Activated CD4-positive, alpha-beta T cell treated with anti-CD3 and anti-CD28 coated beads, Interleukin-2, amount 10 ng/mL, durations not matched to agents 24 days and 14 days (primary cell): ENCODE measurements at places on chromosomes 6 and 20. TPM values are rescaled to one million over a fixed set of nuclear protein-coding genes. Genes with fewer than 3 reads are reported as not detected.

The DNMT3B gene
- 1.1 and 1.3 TPM in 2 replicates for total RNA-seq

DNA sequence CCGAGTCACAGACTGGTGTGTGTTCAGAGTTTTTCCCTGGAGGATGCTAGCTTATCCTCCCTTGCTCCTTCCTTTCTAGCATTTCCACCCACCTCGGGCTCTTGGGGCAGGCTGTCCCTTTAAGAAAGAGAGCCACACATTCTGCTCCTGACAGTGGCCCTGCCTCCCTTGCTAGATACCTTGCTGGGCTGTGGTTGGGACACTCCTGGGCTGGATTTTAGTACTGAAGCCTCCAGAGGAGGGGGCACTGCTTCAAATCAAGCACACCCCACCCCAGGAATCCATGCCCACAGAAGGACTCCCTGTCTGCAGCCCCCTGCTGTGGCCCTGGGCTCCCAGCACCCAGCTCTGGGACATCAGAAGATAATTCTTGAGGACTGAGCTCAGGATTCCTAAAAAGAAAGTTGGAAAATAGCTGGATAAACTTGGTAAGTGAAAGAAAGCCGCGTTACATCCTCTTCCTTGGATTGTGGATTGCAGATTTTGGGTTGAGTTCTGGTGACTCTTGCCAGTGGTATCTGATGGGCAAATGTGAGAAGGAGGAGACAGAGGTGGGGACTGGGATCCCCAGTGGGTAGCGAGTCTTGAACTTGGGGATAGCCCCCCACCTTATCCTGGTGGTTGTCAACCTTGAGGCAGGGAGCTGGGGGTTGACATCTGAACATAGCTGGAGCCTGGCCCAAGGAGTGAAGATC is 29.0 kb downstream of the DAAM2 start:
- no peak for DNase-seq
- no peak overlapping the region for H3K27ac ChIP-seq
- H3K36me3 ChIP-seq = no peaks in the 10 kb centered on the region
- no peaks in the 10 kb centered on the region for H3K4me1 ChIP-seq
- H3K4me3 ChIP-seq = no peak overlapping the region

DNA sequence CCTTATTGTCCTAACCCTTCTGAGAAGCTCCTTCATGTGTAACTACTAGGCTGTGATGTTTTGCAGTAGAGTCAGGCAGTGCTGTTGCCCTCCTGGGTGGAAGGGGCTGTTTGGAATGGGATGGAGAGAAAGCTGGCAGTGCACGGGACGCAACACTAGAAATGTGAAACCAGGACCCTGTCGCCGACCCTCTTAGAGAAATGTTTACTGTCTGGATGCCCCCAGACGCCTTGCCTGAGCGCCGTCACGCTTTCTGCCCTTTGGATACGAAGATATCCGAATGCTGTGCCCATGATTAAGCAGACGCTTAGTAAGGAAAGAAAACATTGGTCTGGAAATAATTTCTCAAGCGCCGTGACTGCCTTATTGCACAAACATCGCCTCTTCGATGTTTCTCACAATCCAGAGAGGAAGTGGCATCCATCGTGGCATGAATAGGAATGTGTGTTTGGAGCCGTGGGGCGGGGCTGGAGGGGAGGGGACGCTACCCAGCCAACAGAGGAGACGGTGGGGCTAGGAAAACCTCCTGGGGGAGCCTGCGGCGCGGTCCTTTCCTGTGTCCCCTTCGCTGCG is 661 bp upstream of the PPP1R14C start:
- H3K4me3 ChIP-seq = peak overlapping the region; percentile 62
- H3K4me1 ChIP-seq = peaks cover 6% of the 10 kb centered on the region
- DNase-seq = no peak

The C6orf132 gene
- 0.21 and 0.40 TPM in 2 replicates for total RNA-seq

GRCh38 chr6:8082954-8083858 is 19.0 kb upstream of the BLOC1S5 start:
- no peak overlapping the region for H3K4me3 ChIP-seq
- H3K27ac ChIP-seq = peak overlapping the region; percentile 83
- no peaks in the 10 kb centered on the region for H3K27me3 ChIP-seq
- H3K36me3 ChIP-seq = peaks cover 54% of the 10 kb centered on the region
- no peak for DNase-seq

DNA sequence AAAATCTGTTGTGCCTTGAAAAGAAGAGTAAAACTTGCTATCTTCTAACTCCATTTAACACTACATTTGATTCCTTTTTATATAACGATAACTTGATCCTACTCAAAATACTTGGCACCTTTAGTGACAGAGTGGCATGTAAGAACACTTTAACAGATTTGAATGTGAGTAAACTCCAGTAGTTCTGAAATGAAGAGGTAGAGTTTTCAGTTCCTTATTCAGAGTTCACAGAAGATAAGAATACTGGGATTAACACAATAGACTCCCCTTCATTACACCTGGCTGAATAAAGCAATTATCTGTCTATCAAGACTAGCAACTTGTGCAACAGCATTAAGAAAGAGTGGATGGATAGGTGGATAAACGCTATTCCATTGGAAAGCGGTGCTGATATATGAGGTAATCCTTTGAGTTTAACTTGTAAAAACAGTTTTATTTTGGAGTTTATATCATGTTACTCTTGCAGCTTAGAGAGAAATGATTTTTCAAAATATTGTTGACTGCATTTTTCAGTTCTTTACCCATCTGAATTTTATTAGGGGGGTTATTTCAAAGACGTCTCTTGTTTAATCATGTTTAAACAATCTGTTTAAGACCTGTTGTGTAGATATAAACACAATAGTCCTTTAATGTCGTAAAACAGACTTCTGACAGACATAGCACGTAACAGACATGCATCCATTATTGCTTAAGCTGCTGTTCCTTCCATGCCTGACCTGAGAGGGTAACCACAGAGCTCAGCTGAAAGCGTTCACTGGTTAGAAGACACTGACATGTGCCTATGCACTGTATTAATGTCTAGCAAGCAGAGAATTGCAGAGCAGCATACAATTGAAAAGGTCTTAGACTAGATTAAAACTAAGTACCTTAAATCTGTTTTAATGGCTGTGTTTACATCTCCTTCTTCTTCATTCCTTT is 102.4 kb upstream of the SUPT3H start:
- peaks cover 15% of the 10 kb centered on the region for H3K36me3 ChIP-seq
- DNase-seq = no peak
- H3K4me3 ChIP-seq = no peak overlapping the region
- no peaks in the 10 kb centered on the region for H3K27me3 ChIP-seq
- peaks cover 22% of the 10 kb centered on the region for H3K4me1 ChIP-seq

The TMC2 gene
- total RNA-seq = not detected in 2 replicates

DNA sequence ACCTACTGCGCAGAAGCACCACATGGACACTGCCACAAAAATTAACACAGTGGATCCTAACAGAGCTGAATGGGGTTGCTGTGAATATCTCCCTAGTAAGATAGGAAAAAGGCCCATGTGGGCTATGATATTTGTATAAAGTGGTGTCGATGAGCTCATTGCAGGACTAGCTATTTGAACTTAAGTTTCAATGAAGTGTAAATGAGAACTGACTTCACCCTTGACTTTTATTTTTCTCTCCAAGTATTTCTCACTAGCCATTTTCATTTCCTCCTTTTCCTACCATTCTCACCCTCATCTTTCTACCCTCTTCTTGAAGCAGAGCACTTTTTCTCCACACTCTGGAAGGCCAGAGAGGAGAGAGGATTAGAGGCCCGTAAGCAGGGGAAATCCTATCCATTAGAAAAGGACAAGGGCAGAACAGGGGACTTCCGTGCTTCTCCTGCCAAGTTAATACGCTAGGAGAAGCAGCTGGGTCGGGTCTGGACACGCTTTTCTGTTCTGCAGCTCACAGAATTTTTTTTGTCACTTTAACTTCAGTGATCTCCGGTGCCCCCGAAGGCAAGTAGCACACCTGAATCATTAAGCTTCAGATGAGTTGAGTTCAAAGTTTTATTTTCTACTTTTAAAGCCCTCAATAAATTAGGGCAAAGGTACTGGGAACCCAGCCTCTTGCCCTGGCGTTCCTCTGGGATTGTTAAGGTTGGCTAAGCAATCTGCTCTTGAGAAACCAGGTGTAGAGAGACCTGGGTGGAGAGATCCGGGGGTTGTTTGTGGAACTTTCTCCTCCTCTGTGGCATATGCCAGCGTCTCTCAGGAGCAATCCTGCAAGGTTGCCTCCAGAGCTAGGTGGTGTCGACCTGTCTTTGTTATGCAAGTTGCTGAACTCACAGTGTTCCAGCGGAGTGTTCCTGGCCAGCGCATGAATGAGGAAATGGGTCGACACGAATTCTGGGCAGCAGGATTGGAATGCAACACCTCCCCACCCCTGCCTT is 56.2 kb upstream of the ARID1B start:
- no peaks in the 10 kb centered on the region for H3K36me3 ChIP-seq
- peaks cover 12% of the 10 kb centered on the region for H3K4me1 ChIP-seq
- DNase-seq = no peak
- no peak overlapping the region for H3K27ac ChIP-seq
- H3K27me3 ChIP-seq = peaks cover 5% of the 10 kb centered on the region
- peak overlapping the region; percentile 78 for H3K4me3 ChIP-seq

DNA sequence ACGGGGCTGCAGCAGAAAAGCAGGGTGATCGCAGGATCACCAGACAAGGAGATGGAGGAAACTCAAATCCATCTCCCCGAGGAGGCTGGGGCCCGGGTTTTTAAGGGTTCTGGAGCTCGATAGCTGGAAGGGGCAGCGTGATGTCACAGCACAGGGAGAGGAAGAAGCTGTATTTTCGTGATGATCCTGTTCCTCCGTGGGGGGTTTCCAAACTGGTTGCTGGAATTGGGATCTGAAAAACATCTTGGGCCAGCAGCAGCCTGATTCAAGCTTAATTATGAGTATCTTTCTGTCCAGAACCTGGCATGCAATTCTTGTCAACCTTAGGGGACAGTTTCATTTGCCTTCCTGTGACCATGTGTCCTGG is 4.1 kb downstream of the CST7 start:
- H3K4me1 ChIP-seq = peaks cover 55% of the 10 kb centered on the region
- peak overlapping the region; percentile 85 for H3K27ac ChIP-seq
- peak overlapping the region; percentile 24 for H3K4me3 ChIP-seq
- no peak for DNase-seq
- peaks cover 53% of the 10 kb centered on the region for H3K36me3 ChIP-seq

- peaks cover 51% of the 10 kb centered on the region for H3K4me1 ChIP-seq
- peak within 1 kb of the TSS; percentile 99 for H3K27ac ChIP-seq
- no peaks in the 10 kb centered on the region for H3K27me3 ChIP-seq
- H3K36me3 ChIP-seq = peaks cover 35% of the 10 kb centered on the region
- DNase-seq = peak; percentile 97
- peak within 1 kb of the TSS; percentile 86 for H3K4me3 ChIP-seq
These were observed at the start of the genes MRPL14 and TMEM63B for GRCh38 chr6:44127186-44128019. TSS of gene MRPL14 (minus strand) at chr6:44127452. CDS start at chr6:44116611, 10,841 bp downstream. TSS of gene TMEM63B (plus strand) at chr6:44127554. CDS start at chr6:44134585, 7,031 bp downstream.

- DNase-seq = no peak
- no peaks in the 10 kb centered on the region for H3K27me3 ChIP-seq
- H3K4me1 ChIP-seq = no peaks in the 10 kb centered on the region
- no peaks in the 10 kb centered on the region for H3K36me3 ChIP-seq
These were observed 164.5 kb upstream of the BTBD3 start for GRCh38 chr20:11753155-11753554.

GRCh38 chr6:64006246-64006645 is 370.6 kb downstream of the PHF3 start:
- no peak overlapping the region for H3K4me3 ChIP-seq
- H3K27me3 ChIP-seq = no peaks in the 10 kb centered on the region
- no peaks in the 10 kb centered on the region for H3K36me3 ChIP-seq
- H3K4me1 ChIP-seq = no peaks in the 10 kb centered on the region
- no peak for DNase-seq

The TFAP2A gene
- not detected in 2 replicates for total RNA-seq

GRCh38 chr6:79353226-79353625 is 118.7 kb upstream of the HMGN3 start:
- no peak for DNase-seq
- H3K4me1 ChIP-seq = no peaks in the 10 kb centered on the region
- no peak overlapping the region for H3K4me3 ChIP-seq
- H3K27me3 ChIP-seq = no peaks in the 10 kb centered on the region

The EGFL8 gene
- 8.6 and 9.7 TPM in 2 replicates for total RNA-seq

DNA sequence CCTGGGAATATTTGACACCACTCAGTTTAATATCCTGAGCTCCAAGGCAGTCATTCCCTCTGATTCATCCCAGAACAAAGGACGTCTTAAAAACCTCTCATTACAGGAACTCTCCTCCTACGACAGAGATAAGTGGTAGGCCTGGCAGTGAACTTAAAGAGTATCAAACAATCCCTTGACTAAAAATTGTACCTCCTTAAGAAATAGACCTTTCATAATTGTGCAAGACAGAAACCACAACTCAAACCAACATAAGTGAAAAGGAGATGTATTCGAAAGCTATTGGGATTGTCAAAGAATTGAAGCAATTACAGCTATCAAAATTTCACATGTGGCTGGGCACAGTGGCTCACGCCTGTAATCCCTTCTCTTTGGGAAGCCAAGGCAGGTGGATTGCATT is 19.1 kb upstream of the BNIP5 start:
- peaks cover 26% of the 10 kb centered on the region for H3K4me1 ChIP-seq
- peaks cover 41% of the 10 kb centered on the region for H3K27me3 ChIP-seq
- no peaks in the 10 kb centered on the region for H3K36me3 ChIP-seq
- DNase-seq = no peak
- no peak overlapping the region for H3K4me3 ChIP-seq

DNA sequence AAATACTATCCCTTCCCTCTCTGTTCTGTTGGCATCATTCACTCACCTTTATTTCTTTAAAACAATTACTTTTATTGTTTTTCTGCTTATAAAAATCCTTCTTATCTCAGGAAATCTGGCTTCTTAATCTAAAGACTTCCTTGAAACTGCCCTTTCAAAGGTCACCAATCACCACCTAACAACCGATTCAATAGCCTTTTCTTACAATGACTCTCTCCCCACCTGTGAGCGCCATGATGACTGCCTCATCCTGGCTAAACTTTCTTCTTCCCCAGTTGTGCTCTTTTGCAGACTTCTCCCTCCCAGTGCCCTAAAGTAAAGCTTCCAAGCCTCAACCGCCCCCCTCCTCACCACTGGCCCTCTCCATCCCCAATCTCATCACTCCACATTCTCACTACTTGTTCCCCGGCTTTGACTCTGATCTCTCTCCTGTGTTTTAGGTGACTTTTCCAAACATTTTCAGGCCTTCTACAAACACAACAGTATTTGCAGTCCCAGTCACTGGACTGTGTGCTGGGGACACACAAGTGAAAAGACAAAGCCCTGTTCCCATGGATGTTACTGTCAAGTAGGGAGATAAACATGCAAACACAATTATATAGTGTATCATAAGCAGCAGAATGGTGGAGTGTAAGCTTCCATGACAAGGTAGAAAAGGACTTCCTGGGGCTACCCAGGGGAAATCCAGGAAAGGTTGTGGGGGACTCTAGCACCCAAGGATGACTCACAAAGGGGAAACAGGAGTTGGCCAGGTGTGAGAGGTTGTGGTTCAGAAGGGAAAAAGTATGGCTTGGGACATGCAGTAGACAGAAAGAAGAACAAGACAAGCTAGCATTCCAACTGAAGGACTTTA is 12.8 kb downstream of the NHSL1 start:
- peaks cover 6% of the 10 kb centered on the region for H3K27me3 ChIP-seq
- H3K4me3 ChIP-seq = no peak overlapping the region
- no peak overlapping the region for H3K27ac ChIP-seq
- H3K4me1 ChIP-seq = peaks cover 7% of the 10 kb centered on the region
- H3K36me3 ChIP-seq = no peaks in the 10 kb centered on the region
- DNase-seq = no peak

- H3K27ac ChIP-seq = no peak overlapping the region
- H3K27me3 ChIP-seq = peaks cover 23% of the 10 kb centered on the region
- no peak for DNase-seq
- no peak overlapping the region for H3K4me3 ChIP-seq
These were observed 223.3 kb upstream of the HEY2 start for GRCh38 chr6:125526007-125526720.

- no peaks in the 10 kb centered on the region for H3K27me3 ChIP-seq
- no peak overlapping the region for H3K4me3 ChIP-seq
- H3K4me1 ChIP-seq = no peaks in the 10 kb centered on the region
- H3K36me3 ChIP-seq = peaks cover 2% of the 10 kb centered on the region
- DNase-seq = no peak
- H3K27ac ChIP-seq = no peak overlapping the region
These were observed 294.7 kb downstream of the ZNF217 start for GRCh38 chr20:53298911-53299310.

The DEFB121 gene
- not detected in 2 replicates for total RNA-seq

The DEFB116 gene
- total RNA-seq = not detected in 2 replicates
